ENCODE measurements at places on chromosomes 7 and 10.

DNA sequence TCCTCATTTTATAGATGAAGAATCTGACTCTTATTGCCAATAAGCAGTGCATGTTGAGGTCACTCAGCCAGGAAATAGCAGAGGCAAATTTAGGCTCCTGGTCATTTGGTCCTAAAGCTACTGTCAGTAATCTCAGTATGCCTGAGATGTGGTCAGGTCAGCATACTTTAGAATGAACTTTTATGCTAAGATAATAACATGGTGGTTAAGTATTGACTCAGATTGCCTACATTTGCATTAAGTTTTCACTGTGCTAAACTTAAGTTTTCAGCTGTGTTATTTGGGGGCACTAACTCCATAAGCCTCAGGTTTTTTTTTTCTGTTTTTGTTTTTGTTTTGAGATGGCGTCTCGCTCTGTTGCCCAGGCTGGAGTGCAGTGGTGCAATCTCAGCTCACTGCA, 35.9 kb upstream of the CCSER2 start:
- DNase-seq = no peak

- DNase-seq = no peak
Measured at GRCh38 chr7:610531-611280, 91.1 kb upstream of the PDGFA start.

- no peak for DNase-seq
Measured at GRCh38 chr7:82469207-82469606, 25.6 kb upstream of the CACNA2D1 start.

- no peak for DNase-seq
Measured at GRCh38 chr10:6030217-6030616, 31.9 kb downstream of the IL2RA start.

DNA sequence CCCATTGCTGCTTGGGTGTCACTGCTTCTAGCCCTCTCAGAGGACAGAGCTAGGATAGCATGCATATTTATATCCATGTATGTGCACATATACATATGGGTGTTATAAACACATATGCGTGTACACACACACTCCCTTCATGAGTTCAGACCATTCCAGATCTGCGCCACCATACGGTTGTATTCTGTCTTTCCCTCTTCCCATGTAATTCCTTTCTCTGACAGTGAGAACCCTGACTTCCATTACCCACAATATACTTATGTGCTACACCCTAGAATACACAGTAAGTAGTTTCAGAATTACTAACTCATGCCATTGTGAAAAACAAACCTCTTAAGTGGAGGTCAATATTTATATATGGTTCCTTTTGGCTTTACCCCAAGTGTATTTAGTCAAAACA, 116.6 kb upstream of the SAMD8 start:
- DNase-seq = no peak

DNA sequence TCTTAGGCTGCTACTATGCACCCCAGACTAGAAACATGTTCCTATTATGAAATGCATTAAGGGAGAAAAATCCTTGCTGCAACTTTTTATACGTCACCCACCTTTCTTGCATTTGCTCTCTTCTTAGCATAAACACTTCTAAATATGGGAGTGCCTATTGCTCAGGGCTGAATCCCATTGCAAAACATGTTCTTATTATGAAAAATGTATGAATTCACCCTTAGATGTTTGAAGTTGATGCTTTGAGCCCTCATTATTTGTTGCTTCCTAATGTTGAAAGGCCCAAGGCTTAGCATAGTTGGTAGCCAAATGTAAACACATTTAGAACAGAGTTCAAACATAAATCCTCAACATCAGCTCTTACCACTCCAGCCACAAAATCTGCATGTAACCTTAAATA, 52.8 kb downstream of the BMPER start:
- no peak for DNase-seq

- DNase-seq = no peak
Measured at GRCh38 chr10:79407811-79408795, 37.3 kb downstream of the ZCCHC24 start.

DNA sequence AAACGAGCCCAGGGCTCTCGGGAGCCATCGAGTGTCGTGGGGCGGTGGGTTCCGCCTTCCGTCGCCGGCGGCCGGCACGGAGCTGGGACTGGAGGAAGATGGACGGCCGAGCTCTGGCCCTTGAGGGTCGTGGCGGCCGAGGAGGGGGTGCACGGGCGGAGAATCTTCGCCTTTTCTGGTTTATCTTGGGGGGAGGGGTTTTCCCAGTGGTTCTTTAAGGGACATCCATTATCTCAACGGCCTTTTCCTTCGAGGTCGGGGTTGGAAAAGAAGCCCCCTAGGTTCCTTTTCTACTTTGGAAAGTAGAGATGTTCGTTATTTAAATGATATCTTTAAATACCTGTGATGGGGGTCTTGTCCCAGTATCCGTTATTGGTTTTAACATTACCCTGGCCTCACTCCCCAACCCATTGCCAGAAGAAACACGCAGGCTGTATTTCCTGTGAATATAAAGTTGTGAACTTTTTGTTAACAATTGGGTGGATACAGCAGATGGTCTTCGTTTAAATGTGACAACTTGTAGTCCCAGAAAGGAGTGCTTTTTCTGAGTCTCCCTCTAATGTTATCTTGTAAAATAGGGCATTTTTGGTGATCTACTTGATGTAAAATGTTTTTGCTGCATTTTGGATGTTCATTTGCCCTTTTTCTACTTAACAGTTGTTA, 765 bp downstream of the CCAR1 start:
- no peak for DNase-seq

- DNase-seq = no peak
Measured at GRCh38 chr7:130821864-130822263, 87.9 kb upstream of the KLF14 start.

GRCh38 chr10:79101560-79102497, 33.1 kb downstream of the ZMIZ1 start:
- DNase-seq = no peak

GRCh38 chr7:2030475-2031450, 202.0 kb downstream of the MAD1L1 start:
- DNase-seq = no peak

DNA sequence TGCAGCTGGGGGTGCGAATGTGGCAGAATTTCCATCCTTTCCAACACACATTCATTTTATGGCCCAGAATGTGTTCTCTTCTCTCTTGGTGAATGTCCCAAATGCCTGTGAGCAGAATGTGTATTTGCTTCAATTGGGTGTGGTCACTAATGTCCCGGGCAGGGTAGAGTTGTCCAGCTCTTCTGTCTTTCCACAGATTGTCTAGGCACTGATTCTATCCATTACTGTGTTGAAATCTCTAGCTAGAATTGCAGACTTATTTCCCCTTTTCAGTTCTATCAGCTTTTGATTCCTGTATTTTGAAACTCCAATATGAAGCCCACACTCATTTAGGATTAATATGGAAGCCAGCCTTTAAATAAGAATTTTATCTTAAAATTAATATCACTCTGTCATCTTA, 14.0 kb upstream of the AKR1E2 start:
- no peak for DNase-seq

GRCh38 chr7:85449478-85449877, 262.6 kb upstream of the SEMA3D start:
- DNase-seq = no peak

GRCh38 chr7:75667938-75668337, 70.8 kb downstream of the HIP1 start:
- DNase-seq = no peak

- DNase-seq = no peak
Measured at GRCh38 chr10:93139059-93139655, 65.5 kb downstream of the CYP26A1 start.

- no peak for DNase-seq
Measured at GRCh38 chr7:15515252-15515651, 46.6 kb downstream of the AGMO start.

DNA sequence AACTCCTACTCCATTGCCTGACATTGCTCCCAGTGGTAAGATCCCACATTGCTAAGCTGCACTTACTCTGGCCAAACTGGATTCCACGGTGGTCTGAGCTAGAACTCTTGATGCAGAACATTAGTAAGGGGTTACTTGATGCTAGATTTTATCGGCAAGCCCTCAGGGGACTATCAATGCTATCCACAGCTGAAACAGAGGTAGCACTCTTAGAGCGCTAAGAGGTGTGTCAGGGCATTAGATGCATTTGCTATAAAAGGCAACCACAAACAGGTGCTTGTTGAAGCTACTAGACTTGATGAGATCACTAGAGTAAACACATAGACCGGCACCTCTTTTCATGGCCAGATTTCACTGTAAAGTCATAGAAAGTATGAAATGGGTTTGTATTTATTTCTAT, 116.3 kb downstream of the MDFIC start:
- no peak for DNase-seq

GRCh38 chr10:49379596-49380410, 16.1 kb downstream of the DRGX start:
- DNase-seq = no peak

DNA sequence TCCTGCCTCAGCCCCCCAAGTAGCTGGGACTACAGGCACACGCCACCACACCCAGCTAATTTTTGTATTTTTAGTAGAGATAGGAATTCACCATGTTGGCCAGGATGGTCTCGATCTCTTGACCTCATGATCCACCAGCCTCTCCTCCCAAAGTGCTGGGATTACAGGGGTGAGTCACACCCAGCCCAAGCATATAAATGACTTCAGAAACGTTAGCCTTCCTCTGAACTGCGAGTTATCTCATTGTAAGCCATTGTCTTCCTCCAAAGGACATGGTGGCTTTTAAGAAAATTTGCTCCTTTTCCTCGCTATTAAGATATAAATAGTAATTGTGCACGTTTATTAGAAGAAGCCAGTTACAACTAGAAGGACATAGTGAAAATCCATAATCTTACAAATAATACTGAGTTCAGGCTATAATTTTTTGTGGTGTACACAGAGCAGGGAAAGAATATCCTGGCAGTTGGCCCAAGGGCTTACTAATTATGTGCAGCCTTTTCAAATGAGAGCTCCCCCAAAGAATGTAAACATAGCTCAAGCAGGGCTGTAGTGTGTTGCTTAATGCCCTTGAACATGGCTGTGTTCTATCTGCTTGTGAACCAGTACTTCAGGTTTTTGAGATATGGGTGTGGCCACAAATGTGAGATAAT, 495.8 kb downstream of the PARD3 start:
- no peak for DNase-seq

Measured in stimulated activated CD4-positive, alpha-beta T cell treated with anti-CD3 and anti-CD28 coated beads, TNF-alpha, amount 100 ng/mL, for 24 hours (primary cell).